AG04449 (cell line): ENCODE measurements at places on chromosomes 4 and X.

DNA sequence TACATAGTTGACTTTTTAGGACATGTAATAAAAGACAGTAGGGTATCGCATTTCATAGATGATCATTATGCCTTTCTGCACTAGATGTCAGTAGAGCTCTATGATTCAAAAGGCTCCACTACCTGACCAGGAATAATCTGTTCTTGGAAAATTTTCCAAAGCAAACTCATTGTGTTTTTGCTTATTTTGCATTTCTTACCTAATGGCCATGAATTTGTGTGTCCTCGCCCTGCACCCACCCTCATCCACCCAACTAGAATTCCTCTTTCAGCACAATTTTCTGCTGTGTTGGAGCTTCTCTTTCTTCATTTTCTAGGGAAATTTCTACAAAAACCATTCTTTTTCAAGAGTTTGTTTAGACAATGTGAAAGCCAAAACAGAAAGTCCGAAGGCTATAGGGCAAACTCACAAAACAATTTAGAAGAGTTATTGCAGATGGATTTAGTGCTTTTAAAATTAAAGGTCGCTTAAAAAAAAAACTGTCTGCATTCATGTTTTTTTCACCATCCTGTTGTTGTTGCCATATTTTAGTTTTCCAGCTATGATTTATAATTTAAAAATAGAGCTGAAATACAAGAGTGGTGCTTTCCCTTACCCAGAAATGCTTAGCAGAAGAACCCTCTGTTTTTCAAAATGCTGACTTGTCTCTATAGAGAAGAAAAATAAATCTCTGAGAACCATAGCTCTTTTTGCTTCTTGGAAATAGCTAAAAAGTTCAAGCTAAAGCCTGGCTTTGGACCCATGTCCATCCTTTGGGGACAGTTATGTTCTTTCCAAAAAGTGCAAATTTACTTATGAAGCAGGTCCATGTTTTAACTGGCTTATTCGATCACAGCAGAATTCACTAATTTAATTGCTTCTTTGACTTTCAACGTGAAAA lies 183.7 kb downstream of the SPATA18 start:
- peak; percentile 14 for DNase-seq

GRCh38 chr4:141486375-141486997 lies 149.9 kb upstream of the IL15 start:
- peak; percentile 63 for DNase-seq

GRCh38 chr4:117971403-117971802 lies 62.9 kb upstream of the NDST3 start:
- DNase-seq: no peak

GRCh38 chr4:87855559-87855958 lies 22.8 kb downstream of the MEPE start:
- DNase-seq: no peak

- DNase-seq: no peak
These were observed 111.9 kb upstream of the EDNRA start for GRCh38 chr4:147368948-147369347.

GRCh38 chr4:186724058-186724863 lies 605 bp upstream of the FAT1 start:
- DNase-seq: no peak

DNA sequence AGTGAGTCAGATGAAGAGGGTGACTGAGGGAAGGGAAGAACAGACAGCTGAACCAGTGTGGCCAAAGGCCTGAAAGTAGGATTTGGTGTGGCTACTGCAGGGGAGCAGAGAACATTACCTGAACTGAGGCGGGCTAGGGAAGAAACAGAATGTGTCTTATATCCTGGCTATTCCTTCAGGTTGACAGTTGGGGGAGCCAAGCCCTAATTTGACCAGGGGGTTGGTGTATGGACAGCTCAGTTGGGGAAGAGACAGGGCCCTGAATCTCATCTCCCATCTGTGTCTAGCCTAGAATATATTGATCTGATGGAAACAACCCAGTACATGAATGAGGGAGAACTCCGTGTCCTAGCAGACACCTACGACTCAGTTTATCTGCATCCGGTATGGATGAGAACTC lies 4.2 kb downstream of the HDAC6 start:
- no peak for DNase-seq

- no peak for DNase-seq
These were observed at the start of gene KLHL2 for GRCh38 chr4:165207431-165208220. Gene KLHL2 (plus strand): TSS chr4:165207561. CDS start chr4:165207877, 316 bp downstream.

DNA sequence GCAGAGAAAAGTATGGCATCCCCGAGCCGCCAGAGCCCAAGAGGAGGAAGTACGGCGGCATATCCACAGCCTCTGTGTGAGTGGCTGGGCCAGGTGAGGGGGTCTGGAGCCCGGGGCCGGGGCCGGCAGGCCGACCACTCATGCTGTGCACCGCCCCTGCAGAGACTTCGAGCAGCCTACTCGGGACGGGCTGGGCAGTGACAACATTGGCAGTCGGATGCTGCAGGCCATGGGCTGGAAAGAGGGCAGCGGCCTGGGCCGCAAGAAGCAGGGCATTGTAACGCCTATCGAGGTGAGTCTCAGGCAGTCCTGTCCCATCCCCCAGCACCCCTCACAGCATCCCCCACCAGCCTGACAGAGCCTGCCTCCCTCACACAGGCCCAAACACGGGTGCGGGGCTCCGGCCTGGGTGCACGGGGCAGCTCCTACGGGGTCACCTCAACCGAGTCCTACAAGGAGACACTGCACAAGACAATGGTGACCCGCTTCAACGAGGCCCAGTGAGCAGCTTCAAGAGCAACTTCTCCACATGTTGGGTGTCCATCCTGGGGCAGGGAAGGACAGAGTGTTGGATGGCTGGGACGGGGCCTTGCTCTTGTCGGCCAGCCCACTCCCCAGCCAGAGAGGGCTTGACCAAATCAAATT lies 7.4 kb upstream of the UBA1 start:
- no peak for DNase-seq

DNA sequence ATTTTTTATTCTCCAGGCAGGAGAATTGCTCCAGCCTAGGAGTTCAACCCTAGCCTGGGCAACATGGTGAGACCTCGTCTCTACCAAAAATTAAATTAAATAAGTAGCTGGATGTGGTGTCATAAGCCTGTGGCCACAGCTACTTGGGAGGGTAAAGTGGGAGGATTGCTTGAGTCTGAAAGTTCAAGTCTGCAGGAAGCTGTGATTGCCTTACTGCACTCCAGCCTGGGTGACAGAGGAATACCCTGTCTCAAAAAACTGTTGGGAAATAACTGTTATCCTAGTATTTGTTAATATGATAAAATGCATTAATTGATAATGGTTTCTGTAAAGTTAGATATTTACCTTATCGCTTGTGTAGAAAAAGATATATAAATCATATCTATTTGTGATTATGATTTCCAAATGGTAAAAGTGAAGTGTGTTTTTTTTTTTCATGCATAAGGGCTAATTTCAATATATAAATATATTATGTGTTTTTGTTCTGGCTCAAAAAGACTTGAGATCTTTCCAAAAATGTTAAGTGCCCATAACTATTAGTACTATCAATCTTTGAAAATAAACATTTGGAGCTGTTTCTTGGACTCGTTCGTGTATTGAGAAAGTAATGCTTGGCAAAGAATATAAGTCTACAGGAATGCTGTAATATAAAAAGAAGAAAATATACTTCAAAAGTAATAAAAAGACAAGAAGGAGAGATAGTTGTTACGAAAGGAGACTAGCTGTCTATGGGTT lies 396.6 kb downstream of the ADGRL3 start:
- no peak for DNase-seq

GRCh38 chr4:152806501-152807125 lies 26.9 kb downstream of the ARFIP1 start:
- DNase-seq: no peak

DNA sequence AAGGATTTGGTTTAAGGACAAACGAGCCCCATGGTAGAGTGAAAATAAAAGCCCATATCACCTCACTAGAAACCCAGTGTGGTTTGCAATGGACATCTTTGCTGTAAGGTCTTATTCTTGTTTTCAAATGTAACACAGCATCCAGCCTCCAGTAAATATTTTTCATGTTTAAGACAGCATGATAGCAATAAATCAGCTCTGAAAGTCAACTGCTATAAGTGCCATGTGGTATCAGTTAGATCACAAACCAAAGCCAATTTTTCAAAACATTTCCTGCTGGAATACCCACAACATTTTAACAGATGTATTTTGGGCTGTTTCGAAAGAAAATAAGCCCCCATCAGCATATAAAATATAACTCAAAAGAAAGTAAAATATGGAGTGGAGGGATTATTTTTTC lies 24.0 kb upstream of the SCML1 start:
- DNase-seq: no peak

GRCh38 chrX:118545510-118545909 lies 49.9 kb downstream of the DOCK11 start:
- no peak for DNase-seq

- no peak for DNase-seq
These were observed 72.4 kb downstream of the IL21 start for GRCh38 chr4:122548452-122548851.

- no peak for DNase-seq
These were observed 78.2 kb downstream of the ATG4A start for GRCh38 chrX:108169768-108170167.

GRCh38 chr4:88758264-88758663 lies 60.6 kb upstream of the NAP1L5 start:
- no peak for DNase-seq

GRCh38 chr4:6250235-6250983 lies 19.2 kb upstream of the WFS1 start:
- no peak for DNase-seq

DNA sequence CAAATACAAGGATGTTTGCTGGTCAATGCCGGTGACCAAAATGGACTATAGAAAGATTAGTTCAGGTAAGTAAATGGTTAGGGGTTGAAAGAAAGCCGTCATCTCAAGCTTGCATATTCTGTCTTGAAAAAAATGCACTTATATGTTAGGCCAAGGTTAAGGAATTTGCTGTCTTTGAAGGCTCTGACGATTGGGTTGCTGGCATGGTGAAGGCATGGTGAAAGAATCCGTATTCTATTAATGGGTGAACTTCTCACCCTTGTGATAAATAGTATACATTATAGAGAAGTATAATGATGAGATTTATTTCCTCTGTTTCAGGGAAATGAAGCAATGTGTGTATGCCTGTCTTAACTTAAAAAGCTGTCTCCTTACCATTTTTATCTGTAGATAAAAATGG lies 132.6 kb downstream of the ADGRL3 start:
- no peak for DNase-seq

DNA sequence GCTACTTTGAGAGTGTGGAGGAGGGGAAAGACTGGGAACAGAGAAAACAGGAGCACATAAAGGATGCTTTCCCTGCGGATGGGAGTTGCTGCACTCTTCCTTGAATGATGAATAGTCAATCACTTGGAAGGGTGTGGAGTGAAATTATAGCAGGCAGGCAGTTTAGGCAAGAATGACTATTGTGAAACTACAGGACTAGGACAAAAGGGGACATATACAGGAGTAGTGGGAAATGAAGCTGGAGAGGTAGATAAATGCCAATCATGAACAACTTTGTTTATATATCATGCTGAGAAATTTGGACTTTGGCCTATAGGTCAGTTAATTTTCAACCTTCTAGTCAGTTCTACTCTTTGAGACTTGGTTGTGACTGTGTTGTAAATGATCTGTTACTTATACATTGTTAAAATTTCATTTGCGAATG lies 76.9 kb downstream of the PAQR3 start:
- no peak for DNase-seq

- DNase-seq: no peak
These were observed 472.4 kb downstream of the ZNF674 start for GRCh38 chrX:46072791-46073190.

GRCh38 chr4:29549342-29549741 lies 1170.8 kb upstream of the PCDH7 start:
- DNase-seq: no peak

DNA sequence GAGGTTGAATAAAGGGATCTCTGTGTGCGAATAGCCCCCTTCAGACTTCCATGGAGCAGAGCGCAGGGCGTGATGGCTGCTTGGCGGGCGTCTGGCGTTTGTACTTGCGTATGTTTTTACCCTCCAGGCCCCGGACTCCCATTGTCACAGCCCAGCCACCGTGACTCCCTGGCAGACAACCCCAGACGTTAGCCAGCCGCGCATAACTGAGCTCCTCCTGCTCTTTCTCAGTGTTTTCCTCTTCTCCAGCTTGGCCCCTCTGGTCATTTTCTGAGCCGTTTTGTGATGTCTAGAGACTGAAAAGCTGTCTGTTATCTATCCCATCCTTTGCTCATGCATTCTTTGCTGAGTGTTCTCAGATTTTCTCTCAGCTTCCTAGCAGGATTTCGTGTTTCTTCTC lies 54.3 kb downstream of the IGFBP7 start:
- no peak for DNase-seq

- no peak for DNase-seq
These were observed 189.9 kb downstream of the NWD2 start for GRCh38 chr4:37434469-37434868.

DNA sequence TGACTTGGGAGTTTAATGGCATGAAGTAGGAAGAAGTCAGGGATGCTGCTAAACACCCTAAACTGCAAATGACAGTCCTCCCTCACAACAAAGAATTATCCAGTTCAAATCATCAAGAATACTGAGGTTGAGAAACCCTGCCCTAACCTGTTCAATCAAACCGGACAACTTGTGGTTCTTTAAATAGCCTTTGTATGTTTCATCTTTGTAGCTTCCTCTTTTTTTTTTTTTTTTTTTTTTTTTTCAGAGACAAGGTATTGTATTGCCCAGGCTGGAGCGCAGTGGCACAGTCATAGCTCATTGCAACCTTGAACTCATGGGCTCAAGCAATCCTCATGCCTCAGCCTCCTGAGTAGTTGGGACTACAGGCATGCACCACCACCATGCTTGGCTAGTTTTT lies 52.5 kb upstream of the TTC29 start:
- no peak for DNase-seq

DNA sequence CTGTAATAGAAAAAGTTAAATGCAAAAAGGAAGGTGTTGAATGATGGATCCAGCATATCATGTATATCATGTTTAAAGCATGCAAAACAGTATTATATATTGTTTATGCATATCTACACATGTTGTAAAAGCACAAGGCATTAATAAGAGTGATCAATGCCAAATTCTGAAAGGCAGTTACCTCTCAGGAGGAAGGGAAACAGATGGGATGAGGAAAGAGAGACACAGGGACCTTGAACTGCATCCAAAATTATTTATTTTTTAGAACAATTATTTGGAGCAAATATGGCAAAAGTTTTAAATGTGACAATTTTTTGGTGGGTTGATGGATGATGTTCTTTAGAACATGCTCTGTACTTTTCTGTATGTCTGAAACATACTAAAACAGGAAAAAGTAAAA lies 193.4 kb downstream of the CLCN4 start:
- DNase-seq: no peak

GRCh38 chrX:43718081-43718480 lies 62.0 kb downstream of the MAOA start:
- DNase-seq: no peak

GRCh38 chr4:117596917-117597480 lies 437.3 kb upstream of the NDST3 start:
- no peak for DNase-seq

DNA sequence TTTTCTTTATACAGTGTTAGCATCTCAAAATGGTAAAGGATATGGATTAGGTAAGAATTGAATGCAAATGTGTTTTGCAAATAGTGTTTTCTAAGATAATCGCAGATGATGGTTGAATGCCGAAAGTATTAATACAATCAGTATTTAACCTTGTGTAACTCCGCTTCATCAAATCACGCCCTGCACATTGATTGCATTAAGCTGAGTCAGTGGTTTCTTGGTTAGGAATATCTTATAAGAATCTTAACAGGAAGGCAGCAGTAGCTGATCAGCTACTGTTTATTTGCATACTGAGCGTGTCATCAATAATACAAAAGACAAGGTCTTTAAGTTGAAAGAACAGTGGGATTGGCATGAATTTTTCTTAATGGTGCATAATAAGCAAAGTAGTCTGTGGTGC lies 545.4 kb downstream of the RPA4 start:
- DNase-seq: no peak
